ENCODE measurements at places on chromosomes 7 and 10.

DNA sequence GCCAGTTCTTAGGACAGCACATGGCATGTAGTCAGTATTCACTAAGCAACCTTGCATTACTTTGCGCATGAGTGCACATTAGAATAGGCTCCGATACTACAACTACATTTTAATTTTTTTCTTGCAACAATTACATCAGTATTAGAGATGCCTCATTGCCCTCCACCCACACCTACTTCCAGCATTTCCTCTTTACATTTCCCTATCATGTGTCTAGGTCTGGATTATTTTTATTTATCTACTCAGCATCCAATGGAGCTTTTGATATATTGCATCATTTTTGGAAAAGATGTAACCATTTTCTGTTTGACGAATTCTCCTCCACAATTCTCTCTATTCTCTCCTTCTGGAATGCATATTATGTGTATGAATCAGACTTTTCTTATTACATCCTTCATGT is 258.2 kb upstream of the GLI3 start:
- peak; percentile 52 for DNase-seq

DNA sequence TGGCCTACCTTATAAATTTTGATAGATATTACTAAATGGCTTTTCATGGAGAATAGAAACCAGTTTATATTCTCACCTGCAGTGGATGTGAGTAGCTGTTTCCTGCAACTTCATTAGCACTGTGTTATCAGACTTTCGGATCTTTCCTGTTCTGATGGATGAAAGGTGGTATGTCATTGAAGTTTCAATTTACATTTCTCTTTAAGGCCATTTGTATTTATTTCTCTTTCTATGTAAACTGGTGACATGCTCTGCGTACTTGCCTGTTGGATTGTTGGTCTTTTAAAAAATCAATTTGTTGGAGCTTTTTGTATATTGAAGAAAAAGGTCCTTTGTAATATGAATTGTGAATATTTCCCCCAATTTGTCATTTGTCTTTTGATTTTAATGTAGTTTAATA is 95.8 kb upstream of the STRIP2 start:
- DNase-seq = no peak

- DNase-seq = no peak
Measured at GRCh38 chr7:148847815-148848734, 36.0 kb downstream of the EZH2 start.

- peak; percentile 55 for DNase-seq
Measured at GRCh38 chr7:134741907-134742635, 37.4 kb upstream of the CALD1 start.

DNA sequence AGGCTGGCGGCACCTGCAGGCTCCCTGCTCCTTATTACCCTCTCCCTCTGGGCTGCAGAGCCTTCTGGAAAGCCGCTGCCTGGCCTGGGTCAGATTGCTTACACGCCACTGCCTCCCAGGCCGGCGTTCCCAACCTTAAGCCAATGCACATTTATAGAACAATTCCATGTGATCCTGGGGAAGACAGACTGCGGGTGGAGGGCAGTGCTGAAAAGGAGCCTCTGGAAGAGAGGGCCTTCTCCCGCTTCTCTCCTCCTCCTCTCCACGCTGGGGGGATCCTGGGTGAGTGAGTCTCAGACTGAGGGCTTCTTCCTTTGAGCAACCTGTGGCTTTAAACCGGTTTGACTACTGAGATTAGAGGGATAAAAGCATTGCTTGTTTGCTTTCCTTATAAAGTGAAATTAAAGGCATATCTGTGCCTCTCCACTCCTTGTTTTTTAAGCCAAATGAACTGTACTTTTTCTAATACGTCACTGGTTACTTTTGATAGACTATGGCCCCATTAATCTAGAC is 5.5 kb downstream of the TACC2 start:
- DNase-seq = peak; percentile 56

GRCh38 chr7:19964246-19964645 is 190.8 kb upstream of the TMEM196 start:
- no peak for DNase-seq

DNA sequence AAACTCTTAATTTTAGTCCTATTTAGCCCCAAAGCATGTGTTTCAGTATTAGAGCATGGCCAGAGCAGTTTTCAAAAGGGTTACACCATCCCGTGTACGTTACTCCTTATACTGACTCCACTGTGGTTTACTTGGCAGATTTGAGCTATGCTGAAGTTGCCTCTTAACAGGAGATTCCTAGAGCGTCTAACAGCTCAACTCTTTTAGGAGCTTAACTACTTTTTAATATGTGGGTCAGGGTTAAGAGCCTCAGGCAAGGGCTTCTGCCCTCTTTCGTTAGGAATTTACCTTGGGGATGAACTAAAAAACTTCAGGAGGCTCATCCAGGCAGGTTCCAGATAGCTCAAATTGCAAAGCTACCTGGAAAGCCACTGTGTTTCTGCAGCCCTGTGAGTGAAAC is 674.8 kb upstream of the C7orf33 start:
- no peak for DNase-seq

DNA sequence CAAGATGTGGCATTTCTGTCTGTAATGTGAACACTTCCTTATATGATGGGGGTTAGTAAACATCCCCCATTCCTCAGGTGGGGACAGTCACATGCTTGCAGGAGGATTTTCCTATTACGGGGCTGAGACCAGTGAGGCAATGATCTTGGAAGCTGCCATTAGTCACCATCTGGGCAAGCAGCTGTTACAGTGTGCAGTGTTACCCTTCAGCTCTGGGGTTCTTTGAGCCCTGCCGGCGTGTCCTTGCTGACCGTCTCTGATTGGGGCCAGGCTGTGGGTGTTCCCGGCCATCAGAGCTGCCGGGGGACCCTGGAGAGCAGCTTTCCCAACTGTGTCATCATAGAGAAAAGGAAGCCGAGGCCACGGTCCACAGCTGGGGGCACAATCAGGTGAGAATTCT is 126.8 kb upstream of the FAM20C start:
- DNase-seq = no peak

DNA sequence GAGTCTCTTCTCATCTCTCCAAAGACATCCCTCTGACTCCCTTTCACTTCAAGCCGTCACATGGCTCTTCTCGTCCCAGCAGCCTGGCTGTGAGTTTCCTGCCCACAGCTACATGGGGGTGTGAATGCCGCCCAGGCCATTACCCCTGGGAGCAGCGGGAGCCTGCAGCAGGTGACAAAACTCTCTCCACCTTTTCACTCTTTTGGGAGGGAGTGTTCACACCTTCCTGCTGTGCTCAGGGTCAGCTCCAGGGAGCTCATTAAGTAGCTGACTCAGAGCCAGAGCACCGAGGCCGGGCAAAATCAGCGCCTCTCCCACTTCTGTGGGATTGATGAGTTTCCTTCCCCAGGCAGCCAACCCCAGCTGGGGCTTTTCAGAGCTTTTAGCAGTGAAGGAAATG is 271.3 kb downstream of the TYW1 start:
- no peak for DNase-seq

DNA sequence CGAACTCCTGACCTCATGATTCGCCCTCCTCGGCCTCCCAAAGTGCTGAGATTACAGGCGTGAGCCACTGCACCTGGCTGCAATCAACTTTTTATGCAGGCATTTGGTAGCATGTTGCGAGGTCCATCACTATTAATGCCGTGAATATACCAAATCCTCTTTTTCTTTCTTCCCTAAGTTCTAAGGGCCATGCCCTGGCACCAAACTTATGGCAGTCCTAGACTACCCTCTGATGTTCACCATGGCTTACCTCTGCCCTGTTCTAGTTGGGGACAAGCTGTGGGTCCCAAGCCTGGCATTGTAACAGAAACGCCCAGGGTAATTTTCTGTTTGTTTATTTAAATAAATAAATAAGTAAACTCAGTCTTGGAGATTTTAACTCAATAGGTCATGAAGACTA is 13.3 kb downstream of the PRSS2 start:
- no peak for DNase-seq

DNA sequence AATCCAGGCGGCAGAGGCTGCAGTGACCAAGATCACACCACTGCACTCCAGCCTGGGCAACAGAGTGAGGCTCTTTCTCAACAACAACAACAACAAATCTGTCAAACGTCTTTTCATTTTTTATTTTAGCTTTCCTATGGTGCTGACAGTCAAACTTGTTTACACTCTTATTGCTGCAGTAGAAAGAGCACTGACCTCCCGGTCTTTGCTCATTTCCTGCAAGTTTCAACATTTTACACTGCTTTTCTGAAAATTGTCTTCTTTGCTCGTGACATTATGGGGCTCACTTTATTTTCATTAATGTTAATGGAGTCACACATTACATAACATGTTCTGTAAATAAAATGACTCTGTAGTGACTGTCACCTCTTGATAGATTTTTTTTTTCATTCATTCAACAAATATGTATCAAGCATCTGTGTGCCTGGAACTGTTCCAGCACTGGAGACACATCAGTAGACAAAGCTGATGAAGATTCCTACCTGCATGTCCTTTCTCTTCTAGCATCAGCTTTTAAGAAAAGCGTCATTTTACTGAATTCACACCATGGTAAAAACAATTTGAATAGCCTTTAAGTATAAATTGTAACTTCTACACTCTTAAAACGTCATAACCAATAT is 277.3 kb downstream of the CELF2 start:
- no peak for DNase-seq

DNA sequence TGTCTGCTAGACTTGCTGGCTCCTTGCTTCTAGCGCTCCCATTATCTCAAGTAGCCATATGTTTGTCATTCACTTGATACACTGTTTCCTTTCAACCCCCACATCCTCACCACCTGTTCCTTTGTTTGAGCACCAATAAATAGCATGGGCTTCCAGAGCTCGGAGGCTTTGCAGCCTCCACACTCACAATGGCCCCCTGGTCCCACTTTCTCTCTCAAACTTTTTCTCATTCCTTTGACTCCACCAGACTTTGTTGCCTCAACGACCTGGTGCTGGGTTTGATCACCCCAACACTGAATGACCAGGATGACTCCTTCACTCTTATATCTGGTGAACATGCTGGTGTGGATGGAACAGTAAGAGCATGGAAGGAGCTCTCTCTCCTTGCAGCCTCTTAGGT is 114.5 kb upstream of the TRIM24 start:
- no peak for DNase-seq

GRCh38 chr7:157312941-157313340 is 23.9 kb upstream of the DNAJB6 start:
- no peak for DNase-seq

Data from mammary epithelial cell (primary cell).